Stimulated activated CD4-positive, alpha-beta T cell treated with anti-CD3 and anti-CD28 coated beads, Interleukin-15, amount 100 ng/mL, for 1 hour (primary cell): ENCODE measurements at places on chromosomes 3 and 15.

GRCh38 chr3:71260782-71261181 is 322.7 kb downstream of the FOXP1 start:
- no peak for DNase-seq

GRCh38 chr3:141825216-141826011 is 51.0 kb upstream of the ATP1B3 start:
- DNase-seq: no peak

DNA sequence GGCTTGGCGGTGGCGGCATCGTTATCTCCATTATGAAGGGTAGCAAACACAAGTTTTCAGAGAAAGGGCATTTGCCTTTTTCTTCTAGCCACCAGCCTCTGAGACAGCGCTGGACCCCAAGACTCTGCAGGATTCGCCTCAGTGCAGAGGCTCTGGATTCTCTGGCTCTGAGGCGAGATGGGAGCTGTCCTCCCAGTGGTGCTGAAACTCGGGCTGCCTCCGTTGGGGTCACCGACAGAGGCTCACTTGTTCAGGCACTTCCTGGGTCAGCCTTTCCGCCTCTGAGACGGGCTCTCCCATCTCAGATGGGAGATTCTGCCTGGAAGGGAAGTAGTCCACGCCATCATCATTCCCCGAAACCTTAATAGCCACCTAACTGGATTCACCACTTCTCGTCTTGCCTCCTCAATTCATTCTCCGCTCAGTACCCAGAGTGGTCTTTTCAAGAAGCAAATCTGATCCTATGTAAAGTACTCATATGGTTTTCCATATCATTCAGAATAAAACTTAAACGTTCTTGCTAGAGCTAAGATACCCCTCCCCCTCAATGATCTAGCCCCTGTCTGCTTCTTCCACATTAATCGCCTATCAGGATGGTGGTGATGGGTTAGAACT is 76.9 kb downstream of the RHCG start:
- no peak for DNase-seq

GRCh38 chr3:25292595-25292994 is 135.5 kb upstream of the RARB start:
- DNase-seq: no peak

DNA sequence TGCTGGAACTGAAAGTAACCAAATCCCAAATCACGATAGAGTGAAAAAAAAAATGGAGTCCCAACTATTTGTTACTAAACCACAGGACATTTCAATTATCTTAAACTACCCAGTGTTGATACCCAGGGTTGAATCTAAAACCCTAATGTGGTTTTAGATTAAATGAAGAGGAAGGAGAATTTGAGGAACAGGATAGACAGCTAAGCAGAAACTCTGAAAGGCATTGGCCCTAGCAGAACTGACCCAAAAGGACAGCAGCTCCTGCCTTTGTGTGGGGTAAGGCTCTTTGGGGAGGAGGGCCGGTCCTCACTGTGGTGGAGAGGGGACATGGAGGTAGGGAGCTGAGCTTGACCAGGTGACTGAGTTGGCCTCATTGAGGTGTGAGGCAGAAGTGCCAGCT is 30.7 kb upstream of the SNRK start:
- no peak for DNase-seq

GRCh38 chr3:101131767-101132166 is 138.5 kb upstream of the ABI3BP start:
- no peak for DNase-seq

GRCh38 chr15:68431037-68431791 is 749 bp downstream of the ITGA11 start:
- no peak for DNase-seq

- DNase-seq: no peak
Measured at GRCh38 chr15:63382966-63383710, 1.5 kb upstream of the CA12 start.
